Naive B cell (primary cell): ENCODE measurements at places on chromosomes 1 and 21. TPM values are rescaled to one million over a fixed set of nuclear protein-coding genes. Genes with fewer than 3 reads are reported as not detected.

The PEX10 gene
- polyA plus RNA-seq: 11.2 TPM

GRCh38 chr1:229203030-229203751, 67.7 kb upstream of the RAB4A start:
- no peak for DNase-seq

DNA sequence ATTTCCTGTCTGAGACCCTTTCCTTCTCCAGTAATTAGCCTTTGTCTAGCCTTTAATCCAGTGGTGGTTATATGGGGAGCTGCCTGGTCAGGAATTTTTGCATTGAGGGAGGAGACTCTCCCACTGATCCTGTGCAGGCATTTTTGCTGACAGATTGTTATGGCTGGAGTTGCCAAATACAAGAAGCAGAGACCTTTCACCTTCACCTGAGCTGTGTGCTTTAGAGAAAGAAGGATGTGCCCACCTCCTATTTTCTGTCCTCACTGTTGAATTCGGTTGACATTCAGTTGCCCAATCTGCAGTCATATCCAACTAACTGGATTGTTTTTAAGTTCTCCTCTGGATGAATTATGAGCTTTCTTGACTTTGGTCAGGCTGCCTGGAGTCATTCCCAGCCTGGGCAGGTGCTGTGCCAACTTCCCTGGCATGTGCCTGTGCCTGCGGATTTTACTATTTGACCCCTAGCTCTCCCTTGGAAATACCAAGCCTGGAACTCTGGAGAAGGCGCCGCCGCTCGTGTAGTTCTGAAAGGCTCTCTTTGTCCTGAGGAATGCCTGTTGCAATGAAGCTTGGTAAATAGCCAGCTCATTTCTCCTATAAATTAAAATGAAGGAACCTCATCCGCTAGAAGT, 143.9 kb downstream of the NOS1AP start:
- DNase-seq: no peak

DNA sequence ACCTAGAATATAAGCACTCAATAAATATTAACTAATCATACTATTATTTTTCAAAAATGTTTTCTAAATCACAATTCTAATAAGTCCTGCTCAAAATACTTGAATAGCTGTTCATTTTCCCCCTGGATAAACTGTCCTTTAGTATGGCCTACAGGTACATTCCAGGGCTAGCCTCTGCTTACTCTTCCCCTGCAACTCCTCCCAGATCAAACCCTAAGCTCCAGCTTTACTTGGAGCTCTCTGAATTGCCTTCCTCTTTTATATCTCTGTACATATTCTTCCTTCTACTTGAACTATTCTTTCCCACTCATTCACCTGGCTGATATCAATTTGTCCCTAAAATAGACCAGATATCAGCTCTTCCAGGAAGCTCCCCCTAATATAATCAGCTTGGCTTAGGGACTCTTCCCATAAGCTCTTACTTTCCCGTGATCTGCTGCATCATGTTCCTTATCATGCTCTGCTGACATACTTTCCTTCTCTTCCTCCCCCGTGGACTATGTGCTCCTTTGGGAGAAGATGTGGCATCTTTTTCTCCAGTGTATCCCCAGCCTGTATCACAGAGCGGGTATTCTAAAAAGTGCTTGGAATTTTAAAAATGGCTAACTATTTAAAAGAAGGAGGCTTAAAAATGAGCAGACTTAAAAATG, 43.1 kb upstream of the PIGC start:
- no peak for DNase-seq

GRCh38 chr21:26739189-26739588, 106.0 kb downstream of the ADAMTS1 start:
- no peak for DNase-seq

DNA sequence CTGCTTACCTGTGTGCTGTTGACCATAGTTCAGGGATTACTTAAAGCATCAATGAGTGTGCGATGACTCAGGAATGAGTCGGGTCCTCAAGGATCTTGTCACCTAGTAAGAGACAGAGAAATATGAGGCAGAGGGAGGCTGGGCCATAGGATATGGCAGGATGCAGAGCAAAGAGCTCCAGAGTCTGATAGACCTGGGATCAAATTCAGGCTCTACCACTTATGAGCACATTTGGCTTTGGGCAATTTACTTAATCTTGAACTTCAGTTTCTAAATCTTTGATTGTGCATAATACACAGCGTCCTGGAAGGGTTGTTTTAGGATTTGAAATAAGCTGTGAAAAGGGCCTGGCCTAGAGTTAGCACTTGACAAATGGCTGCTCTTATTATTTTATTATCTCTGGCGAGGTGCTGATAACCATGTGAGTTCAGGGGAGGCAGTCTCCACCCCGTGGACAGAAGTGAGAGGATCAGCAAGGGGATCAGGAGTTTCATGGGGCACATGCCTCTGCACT, 94.5 kb downstream of the ROR1 start:
- DNase-seq: no peak

- no peak for DNase-seq
These were observed 11.9 kb upstream of the DUSP10 start for GRCh38 chr1:221753828-221754188.

The ETV3L gene
- polyA plus RNA-seq: not detected

- DNase-seq: no peak
These were observed 160.9 kb downstream of the TBX15 start for GRCh38 chr1:118827207-118827606.

The GPR37L1 gene
- polyA plus RNA-seq: 0.50 TPM

DNA sequence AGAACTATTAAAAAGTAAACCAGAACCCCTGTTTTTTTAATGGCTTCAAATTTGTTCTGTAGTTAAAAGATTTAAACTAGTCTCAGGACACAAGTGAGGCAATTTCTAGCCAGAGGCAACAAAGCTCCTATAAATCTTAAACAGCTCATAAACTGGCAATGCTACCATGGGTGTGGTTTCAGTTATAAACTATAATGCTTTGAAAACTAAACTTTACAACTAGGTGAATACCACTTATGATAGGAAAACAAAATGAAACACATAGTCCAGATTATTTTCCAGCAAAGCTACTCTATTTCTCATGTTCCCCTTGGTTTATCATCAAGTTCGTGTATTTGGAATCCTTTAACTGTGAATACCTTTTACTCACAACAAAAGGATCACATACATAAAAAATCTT, 282.5 kb downstream of the VAV3 start:
- no peak for DNase-seq

The PDPN gene
- not detected for polyA plus RNA-seq

DNA sequence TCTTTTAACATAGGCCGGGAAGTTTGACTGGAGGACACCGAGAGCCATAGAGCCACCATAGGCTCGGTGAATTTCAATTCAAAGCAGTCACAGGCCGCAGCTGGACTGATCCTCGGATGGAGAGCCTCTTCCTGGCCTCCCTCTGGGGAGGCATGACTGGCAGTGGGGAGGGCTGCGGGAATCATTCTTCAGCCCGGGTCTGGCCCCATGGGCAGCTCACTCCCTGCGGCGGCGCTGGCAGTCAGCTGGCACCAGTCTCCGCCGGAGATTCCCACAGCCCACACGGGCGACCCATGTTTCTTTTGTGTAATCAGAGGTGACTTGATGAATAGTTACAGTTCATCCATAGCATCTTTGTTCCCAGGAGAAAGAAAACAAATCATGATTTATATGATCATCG, 10.6 kb downstream of the ESPN start:
- DNase-seq: no peak

The S100A8 gene
- polyA plus RNA-seq: 41.1 TPM

DNA sequence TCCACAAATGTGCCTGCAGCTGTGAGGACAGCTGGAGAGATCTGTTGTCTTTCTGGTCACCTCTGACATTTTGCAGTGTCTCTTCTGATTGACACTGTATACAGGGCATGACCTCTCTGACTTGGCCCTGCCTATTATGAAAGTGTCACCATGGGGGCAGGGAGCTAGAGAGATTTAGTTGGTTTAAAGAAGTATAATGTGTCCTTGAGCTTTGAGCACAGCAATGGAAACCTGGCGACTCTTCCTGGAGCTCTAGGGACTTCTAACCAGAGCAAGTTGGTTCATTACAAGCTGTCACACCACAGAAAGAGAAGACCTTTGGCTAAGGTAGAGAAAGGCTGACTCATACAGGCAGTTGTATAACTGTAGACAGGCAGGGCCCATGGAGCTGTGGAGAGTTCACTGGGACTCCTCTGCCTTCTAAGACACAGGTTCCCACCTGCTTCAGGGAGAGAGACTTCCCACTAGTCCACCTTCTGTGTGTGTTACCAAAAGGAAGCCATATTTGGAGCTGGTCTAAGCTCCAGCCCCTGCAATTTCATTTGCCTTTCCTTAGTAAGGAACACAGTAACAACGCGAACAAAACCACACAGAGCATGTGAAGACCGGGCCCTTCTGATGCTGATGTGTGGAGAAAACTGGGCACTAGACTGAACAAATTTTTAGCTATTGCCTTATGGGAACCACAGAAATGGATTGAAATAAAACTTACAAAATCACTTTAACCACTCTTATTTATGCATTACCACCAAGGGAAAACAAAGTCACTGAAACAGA, 90.5 kb upstream of the ADAR start:
- no peak for DNase-seq

The RIPK4 gene
- polyA plus RNA-seq: not detected
